ENCODE measurements at places on chromosomes 12 and 14. TPM values are rescaled to one million over a fixed set of nuclear protein-coding genes. Genes with fewer than 3 reads are reported as not detected.

GRCh38 chr14:60235440-60235839 lies 13.6 kb upstream of the PPM1A start:
- DNase-seq = no peak

DNA sequence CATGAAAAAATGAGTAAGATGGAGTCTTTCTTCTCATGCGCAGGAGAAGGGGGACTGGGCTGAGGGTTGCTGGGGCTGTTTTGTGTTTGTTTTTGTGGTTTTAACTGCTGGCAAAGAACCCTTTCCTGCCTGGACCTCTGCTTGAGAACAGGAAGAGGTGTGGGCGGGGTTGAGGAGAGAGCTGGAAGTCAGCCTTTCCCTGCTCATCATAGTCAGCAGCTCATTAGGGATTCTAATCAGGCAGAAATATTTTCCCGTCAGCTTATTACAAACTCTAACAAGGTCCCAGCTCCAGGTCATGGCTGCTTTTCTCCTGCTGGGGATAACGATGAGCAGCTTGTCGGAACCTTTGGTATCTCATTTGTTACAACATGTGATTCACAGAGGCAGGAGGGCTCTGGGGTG lies 185.0 kb upstream of the NRXN3 start:
- no peak for DNase-seq

- DNase-seq = no peak
These were observed 8.0 kb downstream of the CLEC12B start for GRCh38 chr12:10018386-10018785.

DNA sequence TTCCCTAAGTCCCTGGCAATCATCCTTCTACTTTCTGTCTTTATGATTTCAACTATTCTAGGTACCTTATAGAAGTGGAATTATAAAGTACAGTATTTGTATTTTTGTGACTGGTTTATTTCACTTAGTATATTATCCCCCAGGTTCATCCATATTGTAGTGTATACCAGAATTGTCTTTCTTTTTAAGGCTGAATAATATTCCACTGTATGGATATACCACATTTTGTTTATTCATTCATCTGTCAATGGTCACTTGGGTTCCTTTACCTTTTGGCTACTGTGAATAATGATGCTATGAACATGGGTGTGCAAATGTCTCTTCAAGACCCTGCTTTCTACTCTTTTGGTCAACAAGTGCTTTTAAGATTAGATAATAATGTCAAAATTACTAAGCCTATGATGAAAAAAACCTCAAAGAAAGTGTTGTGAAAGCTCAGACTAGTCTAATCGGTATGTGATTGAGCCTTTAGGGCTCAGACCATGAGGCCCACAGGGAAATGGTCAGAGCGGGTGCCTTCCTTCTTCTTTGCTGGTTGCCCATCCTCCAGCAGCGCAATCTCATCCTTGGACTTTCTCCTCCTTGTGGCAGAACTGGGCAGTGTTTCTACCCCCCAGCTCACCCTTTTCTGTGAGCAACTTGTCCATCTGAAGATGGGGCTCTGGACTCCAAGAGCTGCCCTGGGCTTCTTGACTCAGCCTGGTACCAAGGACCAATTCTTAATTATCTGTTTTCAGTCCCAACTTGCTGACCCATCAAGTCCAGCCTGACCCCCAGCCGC lies 105.4 kb downstream of the TTC8 start:
- DNase-seq = no peak

GRCh38 chr12:65822732-65823512 lies 1.4 kb upstream of the HMGA2 start:
- no peak for DNase-seq

DNA sequence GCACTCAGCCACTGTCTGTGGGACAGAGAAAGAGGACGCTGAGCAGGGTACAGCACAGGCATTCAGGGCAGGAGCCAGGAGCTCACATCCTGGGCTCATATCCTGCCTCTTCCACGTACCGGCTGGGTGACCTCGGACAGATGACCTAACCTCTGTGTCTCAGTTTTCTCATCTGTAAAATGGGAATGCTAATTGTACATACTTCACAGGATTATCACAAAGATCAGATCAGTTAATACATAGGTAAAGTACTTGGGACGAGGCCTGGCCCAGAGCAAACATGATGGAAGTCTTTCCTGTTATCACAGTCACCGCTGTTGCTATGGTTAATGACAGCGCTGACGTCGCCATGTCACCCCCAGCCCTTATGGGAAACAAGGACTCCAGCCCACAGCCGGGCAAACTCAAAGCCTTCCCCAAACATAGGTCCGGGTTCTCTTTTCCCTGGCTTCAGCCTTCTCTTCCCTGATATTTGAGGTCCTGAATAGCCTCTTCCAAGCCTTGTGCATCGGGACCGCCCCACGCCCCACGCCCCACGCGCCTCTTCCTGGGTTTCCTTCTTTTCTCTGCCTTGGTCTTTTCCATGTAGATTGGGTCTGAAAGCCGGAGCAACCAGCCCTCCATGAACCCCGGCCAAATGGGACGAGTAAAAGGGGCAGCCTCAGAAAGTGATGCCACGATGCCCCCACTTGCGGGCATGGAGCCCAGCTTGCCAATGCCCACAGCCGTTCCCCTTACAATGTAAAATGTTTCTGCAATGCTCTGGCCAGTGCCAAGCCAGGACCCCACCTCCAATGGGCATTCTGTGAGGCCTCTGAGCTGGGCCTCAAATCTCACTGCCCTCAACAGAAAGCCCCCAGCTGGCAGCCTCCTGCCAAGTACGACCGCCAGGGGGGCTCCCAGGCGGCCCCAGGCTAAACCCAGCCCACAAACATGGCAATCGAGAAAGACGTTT lies 125.4 kb downstream of the RFLNA start:
- DNase-seq = no peak

DNA sequence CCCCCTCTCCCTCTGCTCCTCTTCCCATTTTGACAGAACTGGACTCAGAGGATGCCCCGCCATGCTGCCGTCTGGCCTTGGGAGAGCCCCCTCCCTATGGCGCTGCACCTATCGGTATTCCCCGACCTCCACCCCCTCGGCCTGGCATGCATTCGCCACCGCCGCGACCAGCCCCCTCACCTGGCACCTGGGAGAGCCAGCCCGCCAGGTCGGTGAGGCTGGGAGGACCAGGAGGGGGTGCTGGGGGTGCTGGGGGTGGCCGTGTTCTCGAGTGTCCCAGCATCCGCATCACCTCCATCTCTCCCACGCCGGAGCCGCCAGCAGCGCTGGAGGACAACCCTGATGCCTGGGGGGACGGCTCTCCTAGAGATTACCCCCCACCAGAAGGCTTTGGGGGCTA lies 1.5 kb downstream of the NFATC4 start:
- no peak for DNase-seq

GRCh38 chr14:94465042-94465441 lies 11.0 kb downstream of the SERPINA9 start:
- no peak for DNase-seq

GARIN6 gene
- total RNA-seq = not detected

STON2 gene
- 47.7 TPM for total RNA-seq

GSC gene
- not detected for total RNA-seq

DTX1 gene
- total RNA-seq = 5.1 TPM
